Activated T-helper 1 cell treated with anti-CD3 and anti-CD28 coated beads, Interleukin-2, amount 50 U/mL, for 16 hours (primary cell): ENCODE measurements at places on chromosomes 7 and 10.

- no peak for DNase-seq
Measured at GRCh38 chr7:20892776-20893175, 106.1 kb upstream of the SP8 start.

DNA sequence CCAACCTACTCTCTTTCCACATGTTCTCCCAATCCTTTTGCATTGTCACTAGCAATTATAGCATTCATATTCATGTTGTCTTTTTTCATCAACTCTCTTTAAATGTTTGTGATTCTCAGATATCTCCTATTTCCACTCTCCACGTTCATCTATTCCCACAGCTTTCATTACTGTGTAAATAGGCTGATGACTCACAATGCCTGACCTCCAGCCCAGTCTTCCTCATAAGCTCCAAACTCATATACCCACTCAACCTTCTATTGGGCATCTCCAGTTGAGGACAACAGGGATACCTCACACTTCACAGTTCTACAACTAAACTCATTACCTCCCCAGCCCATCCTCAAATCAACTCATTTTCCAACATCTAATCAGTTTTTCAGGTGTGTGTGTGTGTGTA is 194.1 kb downstream of the DGKI start:
- DNase-seq, result no peak

GRCh38 chr10:55653531-55653930 is 707.5 kb downstream of the ZWINT start:
- DNase-seq, result no peak

DNA sequence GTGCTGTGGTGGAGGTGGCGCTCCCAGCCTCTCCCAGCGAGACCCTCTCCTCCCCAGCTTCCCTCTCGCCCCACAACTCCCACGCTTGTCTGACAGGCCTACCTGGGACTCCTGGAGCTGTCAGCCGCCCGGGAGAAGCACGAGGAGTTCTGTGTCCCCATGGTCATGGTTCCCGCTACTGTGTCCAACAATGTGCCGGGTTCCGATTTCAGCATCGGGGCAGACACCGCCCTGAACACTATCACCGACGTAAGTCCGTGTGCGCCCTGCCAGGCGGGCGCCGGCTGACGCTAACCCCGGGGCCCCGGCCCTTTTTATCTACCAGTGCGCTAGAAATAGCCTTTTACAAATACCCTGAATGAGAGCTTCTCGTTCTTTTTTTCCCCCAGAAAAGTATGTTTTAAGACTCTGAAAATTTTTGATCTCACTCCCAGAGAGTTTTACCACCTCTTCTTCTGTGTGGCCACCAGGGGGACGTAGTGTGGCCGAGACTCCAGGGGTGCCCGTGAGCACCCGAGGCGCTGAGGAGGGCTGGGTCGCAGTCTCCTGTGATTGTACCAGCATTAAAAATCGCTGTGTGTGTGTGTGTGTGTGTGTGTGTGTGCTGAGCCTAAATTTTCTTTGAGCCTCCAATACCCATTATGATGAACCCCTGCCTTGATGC is 52.6 kb downstream of the PFKP start:
- DNase-seq, result no peak

GRCh38 chr10:24824124-24824523 is 100.4 kb upstream of the ARHGAP21 start:
- DNase-seq, result no peak

GRCh38 chr10:132866601-132867381 is 75.6 kb downstream of the CFAP46 start:
- DNase-seq, result no peak

GRCh38 chr7:116950889-116951351 is 2.4 kb upstream of the ST7 start:
- no peak for DNase-seq

- DNase-seq, result no peak
Measured at GRCh38 chr10:95214793-95215192, 20.8 kb downstream of the ACSM6 start.

GRCh38 chr7:100369105-100369504 is 4.2 kb upstream of the PILRA start:
- DNase-seq, result no peak

- DNase-seq, result no peak
Measured at GRCh38 chr7:29356631-29357030, 162.1 kb downstream of the CHN2 start.

GRCh38 chr7:25787336-25787735 is 364.7 kb upstream of the NFE2L3 start:
- no peak for DNase-seq

- no peak for DNase-seq
Measured at GRCh38 chr10:86652361-86653202, 1.8 kb upstream of the OPN4 start.

DNA sequence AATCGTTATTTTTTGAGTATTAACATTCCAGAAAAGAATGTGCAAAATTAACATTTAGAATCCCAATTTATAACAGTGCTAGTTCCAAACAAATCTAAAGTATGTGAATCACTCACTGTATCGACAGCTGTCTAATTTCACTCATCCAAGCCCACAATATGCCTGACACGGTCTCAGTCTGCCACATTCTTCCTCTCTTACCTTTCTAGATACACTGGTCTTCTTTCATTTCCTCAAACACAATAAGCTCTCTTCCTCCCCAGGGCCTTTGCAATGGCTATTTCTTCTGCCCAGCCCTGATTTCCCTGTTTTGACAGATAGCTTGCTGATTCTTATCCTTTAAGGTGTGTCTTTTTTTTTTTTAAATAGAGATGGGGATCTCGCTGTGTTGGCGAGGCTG is 48.8 kb downstream of the UBE2H start:
- no peak for DNase-seq

GRCh38 chr10:76037531-76038155 is 606.2 kb downstream of the LRMDA start:
- no peak for DNase-seq

DNA sequence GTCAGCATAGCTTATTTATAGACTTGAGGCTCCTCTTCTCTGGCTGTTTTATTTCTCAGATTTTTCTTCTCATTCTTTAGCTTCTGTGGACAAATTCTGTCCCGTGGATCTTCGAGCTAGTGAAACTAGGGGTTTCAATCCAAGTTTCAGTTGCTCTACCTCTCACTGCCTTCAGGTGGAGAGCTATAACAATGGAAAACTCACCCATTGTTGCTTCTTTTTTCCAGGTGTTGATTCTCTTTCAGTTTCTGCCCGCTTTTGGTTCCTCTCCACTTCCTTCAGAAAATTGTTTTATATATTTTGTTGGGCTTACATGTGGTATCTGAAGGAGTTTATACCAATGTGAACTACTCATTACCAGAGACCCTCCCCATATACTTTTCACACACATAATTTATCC is 266.1 kb downstream of the TCF7L2 start:
- DNase-seq, result no peak

DNA sequence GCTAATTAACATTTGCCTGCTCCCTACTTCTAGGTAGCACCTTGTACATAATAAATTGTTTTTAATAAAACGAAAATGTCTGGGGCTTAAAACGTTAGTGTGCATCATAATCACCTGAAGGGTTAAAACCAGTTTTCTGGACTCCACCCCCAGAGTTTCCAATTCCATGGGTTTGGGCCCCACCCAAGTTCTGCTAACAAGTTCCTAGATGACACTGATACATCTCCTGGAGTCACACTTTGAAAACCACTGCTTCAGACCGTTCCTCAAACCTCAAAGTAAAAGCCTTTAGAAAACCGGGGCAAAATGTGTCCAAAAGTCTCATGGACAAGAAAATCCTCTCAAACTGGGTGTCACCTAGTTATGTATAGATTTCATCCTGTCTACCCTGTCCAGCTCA is 9.3 kb downstream of the OSBPL3 start:
- no peak for DNase-seq

- DNase-seq, result no peak
Measured at GRCh38 chr10:133614830-133615580, 11.6 kb downstream of the FRG2B start.

GRCh38 chr10:34815185-34816084 is at the start of gene PARD3:
Gene PARD3 (minus strand): TSS chr10:34815296. CDS start chr10:34814995, 301 bp downstream.
- no peak for DNase-seq

DNA sequence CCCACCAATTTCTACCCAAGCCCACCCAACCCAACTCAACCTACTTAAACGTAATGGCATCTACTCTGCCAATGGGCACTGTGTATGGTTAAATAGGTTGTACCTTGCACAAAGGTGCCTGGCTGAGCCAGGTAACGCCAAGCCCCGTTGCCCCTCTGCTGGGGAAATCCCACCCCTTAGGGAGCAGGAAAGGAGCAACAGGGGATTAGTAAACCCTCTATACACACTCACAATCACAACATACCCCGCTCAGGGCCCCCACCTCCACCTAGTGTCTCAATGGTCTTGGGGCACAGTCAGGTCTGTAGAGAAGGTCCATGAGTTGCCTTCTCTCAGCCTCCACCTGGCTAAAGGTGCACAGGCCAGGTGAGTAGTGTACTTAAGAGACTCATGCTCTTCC is 74.3 kb upstream of the PCBD1 start:
- no peak for DNase-seq

- DNase-seq, result no peak
Measured at GRCh38 chr7:105840981-105841749, 35.2 kb downstream of the ATXN7L1 start.

DNA sequence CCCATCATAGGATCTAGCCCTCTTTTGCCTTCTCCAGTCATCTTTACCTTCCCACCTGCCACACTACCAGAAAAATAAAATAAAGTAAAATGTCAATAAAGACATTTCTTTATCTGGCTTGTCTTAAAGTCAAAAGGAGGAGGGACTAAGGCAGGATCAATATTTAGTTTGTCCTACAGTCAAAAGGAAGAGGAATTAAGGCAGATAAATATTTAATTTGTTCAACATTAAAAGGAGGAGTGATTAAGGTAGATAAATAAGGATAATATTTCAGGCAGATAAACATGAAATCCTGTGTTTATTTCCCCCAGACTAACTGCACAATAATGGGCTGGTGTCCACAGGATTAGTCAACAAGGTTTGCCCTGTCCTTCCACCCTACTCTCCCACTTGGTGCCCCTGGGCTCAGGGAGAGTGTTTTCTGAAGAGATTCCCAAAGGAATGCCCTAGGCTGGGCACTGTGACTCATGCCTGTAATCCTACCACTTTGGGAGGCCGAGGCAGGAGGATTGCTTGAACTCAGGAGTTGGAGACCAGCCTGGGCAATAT is 18.3 kb upstream of the MSMB start:
- DNase-seq, result no peak

DNA sequence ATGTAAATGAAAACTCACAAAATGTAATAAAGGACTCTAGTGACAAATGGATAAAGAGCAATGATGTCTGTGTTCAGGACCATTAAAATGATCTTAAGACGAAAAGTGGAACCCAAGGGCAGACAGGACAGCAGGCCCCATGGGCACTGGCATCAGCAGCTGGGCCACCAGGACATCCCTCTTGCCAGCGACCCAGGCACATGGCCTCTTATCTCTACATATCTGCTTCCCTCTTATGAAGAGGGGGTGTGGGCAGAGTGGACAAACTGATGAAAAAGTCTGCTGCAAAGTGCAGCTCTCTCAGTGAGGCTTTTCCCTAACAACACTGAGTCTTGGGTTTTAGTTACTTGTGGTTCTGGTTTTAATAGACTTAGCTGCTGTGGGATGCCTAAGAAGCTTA is 44.8 kb upstream of the ANKRD1 start:
- no peak for DNase-seq
